ENCODE measurements at places on chromosomes 3 and 15.

DNA sequence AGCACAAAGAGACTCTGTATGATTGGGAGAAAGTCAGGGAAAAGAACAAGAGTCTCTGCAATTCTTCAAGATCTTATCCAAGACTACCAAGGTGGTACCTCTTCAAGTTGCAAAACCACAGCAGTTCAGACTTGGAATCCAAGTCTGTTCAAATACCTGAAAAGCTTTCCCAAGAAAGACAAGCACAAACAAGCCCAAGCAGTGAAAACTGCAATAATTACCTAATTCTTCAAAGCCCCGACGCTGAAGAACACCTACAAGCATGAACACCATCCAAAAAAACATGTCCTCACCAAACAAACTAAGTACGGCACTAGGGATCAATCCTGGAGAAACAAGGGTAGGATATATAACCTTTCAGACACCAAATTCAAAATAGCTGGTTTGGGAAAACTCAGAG is 299.3 kb upstream of the ALCAM start:
- no peak for DNase-seq

DNA sequence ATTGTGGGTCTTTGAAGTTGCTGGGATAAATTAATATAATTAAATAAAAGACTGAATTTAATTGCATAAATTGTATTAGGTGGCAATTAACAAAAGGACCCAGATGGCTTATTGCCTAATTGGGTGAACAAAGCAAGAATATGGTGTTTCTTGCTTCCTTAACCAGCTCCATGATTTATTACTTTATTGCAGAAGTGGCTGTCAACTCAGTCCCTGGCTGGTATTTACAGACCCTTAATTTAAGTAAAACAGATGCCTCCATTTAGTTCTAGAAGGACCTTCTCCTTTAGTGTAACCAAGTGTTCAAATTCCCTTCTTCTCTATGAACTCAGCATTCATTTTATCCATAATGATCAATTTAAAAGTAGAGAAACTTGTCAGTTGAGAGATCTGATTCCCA is 35.1 kb downstream of the DPH3 start:
- DNase-seq = no peak

DNA sequence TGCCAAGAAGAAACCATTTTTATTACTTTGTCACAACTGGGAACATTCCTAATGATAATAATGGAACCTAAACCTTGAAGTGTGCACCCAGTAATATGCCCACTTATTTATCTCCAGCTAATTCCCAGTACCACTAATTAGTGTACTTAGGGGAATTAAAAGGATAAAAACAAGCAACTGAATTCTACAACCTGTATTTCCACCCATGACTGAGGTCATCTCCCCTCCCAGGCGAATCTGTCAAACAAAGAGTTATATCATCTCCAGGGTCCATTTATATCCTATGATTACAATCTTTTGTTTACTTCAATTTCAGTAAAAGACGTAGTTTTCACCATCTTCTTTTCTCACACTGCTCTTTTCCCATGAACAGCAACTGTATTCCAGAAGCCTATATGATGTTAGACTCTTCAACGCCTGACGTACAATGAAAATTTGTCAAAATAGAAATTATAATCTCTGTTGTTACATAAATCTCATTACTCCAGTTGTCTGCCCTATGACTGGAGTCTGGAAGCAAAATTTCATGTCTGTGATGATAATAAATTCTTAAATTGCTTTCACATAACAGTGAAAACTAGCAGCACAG is 177.6 kb downstream of the GOLIM4 start:
- DNase-seq = no peak

- no peak for DNase-seq
Observed at GRCh38 chr3:44530911-44531310, 24.1 kb upstream of the ZKSCAN7 start.

GRCh38 chr3:74640211-74640610 is 25.8 kb upstream of the CNTN3 start:
- DNase-seq = no peak

DNA sequence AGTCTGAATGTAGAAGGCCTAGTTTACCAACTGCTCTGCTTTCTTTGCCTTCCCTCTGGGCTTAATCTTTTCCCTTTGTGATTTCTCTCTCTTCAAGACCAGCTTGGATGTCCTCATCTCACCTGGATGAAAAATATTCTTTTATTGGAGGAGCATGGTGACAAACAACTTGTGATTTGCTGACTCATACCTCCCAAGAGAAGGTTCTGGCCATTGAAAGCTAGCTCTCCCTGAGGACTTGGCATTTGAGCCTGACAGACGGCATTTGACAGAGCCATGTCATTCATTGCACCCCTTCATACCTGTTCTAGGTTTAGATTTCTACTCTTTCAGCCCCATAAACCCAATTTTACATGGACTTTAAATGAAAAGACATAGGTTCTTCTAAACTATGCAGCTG is 33.3 kb downstream of the ATG7 start:
- DNase-seq = no peak
